ENCODE measurements at places on chromosomes 7 and 10.
A peak's percentile ranks its signal among the peaks of the same experiment; 100 is the strongest.

- no peak for DNase-seq
Measured at GRCh38 chr7:105101864-105102263, 87.9 kb downstream of the KMT2E start.

DNA sequence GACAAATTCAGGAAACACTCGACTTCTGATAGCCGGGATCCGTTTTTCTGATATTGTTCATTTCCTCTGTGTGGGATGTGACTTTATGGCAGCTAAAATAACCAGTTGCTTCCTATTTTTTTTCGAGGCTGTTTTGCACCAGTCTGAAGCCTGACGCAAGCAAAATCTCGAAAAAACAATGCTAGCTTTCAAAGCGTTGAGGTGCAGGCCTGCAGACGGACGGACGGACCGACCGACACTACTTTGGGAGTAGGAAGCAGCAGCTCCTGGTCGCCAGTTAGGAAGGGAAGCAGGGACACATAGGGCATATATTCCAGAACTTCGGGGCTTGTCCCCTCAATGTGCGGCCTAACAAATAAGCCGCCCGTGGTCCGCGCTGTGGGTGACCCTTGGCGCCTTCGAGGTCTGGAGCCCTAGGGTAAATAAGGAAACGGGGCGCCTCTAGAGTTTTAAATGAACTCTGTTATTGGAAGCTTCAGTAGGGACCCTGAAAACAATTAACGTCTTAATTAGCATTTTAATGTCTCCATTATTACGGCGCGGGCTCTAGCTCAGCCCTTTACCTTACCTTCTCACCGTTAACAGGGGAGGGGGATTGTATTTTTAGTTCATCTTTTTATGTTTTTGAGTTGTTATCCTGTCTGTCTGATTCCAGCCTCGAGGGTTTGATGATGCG, 1.3 kb downstream of the HHEX start:
- DNase-seq, result no peak

- no peak for DNase-seq
Measured at GRCh38 chr7:154996756-154997155, 6.2 kb downstream of the PAXIP1 start.

- DNase-seq, result no peak
Measured at GRCh38 chr7:7264306-7265040, 82.1 kb downstream of the C1GALT1 start.

DNA sequence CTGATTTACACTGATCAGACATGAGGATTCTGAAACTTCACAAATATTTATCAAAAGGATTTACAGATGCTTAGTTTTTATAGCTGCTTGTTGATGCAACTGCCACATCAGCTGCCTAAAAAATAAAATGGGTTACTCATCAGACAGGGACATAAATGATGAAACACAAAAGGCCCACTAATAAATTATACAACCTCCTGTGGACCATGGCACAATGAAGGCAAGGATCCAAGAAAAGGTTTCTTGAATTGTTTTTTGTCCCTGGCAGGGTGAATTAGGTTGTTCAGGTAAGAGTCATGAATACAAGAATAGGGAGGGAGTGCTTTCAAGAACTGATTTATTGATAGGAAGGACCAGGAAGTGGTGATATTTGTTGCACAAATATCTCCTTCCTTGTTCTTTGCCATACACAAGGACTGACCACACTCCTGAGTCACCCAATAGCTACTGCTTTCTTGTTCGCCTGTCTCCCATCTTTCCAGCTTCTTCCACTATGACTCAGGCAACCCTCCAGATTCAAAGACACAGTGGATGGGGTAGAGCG, 234.5 kb downstream of the AHR start:
- DNase-seq, result no peak

GRCh38 chr7:117076426-117076943, 123.2 kb downstream of the ST7 start:
- DNase-seq, result no peak

GRCh38 chr10:110655320-110655719, 11.2 kb downstream of the RBM20 start:
- DNase-seq, result no peak

DNA sequence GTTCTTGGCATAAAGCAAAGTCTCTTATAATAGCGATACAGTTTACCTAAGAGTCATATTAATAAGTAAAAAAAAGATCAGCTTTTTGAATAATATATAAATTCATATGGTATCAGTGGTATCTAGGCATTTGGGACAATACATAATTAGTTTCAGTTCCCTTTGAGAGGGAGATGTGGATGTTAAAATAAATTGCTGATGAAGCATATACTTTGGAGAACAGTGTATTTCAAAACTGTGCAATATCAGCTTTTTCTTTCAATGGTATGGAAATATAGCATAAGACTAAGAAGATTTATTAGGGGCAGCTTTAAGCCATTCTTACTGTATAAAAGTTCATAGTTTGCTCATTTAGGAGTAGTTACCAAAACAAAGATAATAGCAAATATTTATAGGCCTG, 35.5 kb downstream of the MDFIC start:
- no peak for DNase-seq

GRCh38 chr7:95718577-95719410, 53.6 kb upstream of the DYNC1I1 start:
- DNase-seq, result peak; percentile 17
